ENCODE measurements at places on chromosomes 1 and 21. TPM values are rescaled to one million over a fixed set of nuclear protein-coding genes. Genes with fewer than 3 reads are reported as not detected.

Gene LCE1F
- total RNA-seq = not detected

Gene IL24
- not detected for total RNA-seq

- peaks cover 84% of the 10 kb centered on the region for H3K36me3 ChIP-seq
- no peak for DNase-seq
- no peak overlapping the region for H3K4me3 ChIP-seq
- no peaks in the 10 kb centered on the region for H3K27me3 ChIP-seq
These were observed 48.3 kb downstream of the SLC22A15 start for GRCh38 chr1:116024626-116025025.

GRCh38 chr1:26182383-26182696, 5.0 kb downstream of the CNKSR1 start:
- H3K27ac ChIP-seq = peak overlapping the region; percentile 74
- no peaks in the 10 kb centered on the region for H3K27me3 ChIP-seq
- DNase-seq = no peak
- peaks cover 40% of the 10 kb centered on the region for H3K4me1 ChIP-seq
- no peak overlapping the region for H3K4me3 ChIP-seq

DNA sequence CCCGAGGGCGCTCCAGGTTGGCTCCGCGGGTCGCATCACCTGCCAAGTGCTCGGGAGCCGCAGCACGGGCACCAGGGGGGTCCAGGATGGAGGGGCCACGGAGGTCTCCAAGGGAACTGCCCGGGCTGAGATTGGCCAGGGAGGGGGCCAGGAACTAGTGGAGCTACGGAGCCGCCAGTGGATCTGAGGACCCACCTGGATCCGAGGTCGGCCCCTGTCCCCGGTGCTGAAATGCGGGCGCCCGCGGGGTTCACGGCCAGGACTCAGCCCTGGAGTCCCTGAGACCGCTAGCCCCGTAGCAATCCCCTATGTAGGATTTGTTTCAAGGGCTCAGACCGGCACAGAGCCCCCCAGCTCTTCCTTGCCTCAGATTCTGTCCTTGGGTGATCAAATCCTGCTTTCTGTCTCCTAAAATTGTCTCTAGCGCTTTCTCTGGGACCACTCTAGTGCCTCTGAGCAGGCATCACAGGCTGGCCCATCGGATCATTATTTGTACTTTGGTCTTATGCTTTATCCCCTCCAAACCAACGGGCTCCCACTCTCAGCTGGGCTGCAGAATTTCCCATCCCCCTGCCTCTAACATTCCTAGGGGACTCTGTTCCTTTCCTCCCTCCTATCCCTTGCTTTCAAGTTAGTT, 27.3 kb downstream of the KIAA2013 start:
- DNase-seq = no peak
- H3K4me3 ChIP-seq = no peak overlapping the region
- no peak overlapping the region for H3K27ac ChIP-seq

DNA sequence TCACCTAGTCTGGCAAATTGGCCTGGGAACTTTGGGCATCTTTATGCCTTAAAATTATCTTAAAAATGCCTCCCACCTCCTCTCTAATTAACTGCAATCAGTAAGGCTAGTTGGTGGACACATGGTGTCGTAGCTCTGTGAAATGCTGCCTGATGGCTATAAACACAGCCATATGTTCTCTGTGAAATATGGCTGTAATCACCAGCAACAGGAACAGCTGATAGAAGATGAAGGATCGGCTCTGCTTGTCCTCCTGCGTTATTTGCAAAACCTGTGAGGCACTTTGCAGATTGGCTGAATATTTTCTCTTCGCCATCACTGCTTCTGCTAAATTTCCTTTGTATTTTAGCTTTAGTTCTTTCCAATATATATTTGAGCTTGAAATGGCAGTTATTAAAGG, 419.6 kb downstream of the RWDD3 start:
- no peak for DNase-seq
- no peak overlapping the region for H3K4me3 ChIP-seq
- no peaks in the 10 kb centered on the region for H3K27me3 ChIP-seq
- no peaks in the 10 kb centered on the region for H3K4me1 ChIP-seq

DNA sequence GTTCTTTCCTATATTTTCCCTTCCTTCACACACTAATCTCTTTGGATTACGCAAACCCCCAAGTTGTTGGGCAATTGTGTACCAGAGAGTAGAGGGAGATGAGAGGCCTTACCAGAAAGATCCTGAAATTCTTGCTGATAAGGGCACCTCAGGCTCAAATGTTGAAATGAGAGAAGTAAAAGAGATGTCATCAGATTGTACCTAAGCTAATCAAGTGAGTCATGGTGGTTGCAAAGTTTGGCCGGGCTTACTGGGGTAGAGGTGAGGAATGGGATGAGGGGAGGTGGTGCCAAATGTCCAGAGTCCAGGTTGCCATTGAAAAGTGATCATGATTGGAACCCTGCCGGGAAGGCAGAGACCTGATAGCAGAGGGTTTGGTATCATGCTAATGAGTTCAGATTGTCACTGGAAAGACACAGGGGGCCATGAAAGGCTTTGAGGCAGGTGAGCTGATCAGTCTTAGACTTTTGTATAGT, 43.1 kb downstream of the OPTC start:
- H3K27ac ChIP-seq = no peak overlapping the region
- H3K4me1 ChIP-seq = peaks cover 24% of the 10 kb centered on the region
- H3K36me3 ChIP-seq = no peaks in the 10 kb centered on the region
- no peak for DNase-seq

- no peaks in the 10 kb centered on the region for H3K27me3 ChIP-seq
- peaks cover 4% of the 10 kb centered on the region for H3K36me3 ChIP-seq
- no peak for DNase-seq
- H3K4me1 ChIP-seq = peaks cover 17% of the 10 kb centered on the region
- no peak overlapping the region for H3K4me3 ChIP-seq
- no peak overlapping the region for H3K27ac ChIP-seq
These were observed 55.6 kb downstream of the PLXNA2 start for GRCh38 chr1:208188607-208189006.

DNA sequence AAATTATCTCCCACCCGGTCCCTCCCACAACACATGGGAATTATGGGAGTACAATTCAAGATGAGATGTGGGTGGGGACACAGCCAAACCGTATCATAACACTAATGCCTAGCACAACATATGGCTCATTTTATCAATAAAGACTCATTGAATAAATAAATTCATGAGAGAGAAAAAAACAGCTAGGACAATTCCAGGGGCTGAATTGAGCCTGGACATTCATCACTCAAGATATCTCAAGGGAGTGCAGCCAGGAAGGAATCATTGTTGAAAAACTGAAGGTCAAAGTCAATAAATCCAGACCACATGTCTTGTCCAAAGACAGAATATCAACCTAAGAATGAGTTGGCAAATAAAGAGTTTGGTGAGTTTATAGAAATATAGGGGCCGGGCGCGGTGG, 644.1 kb downstream of the PLPP3 start:
- H3K36me3 ChIP-seq = no peaks in the 10 kb centered on the region
- DNase-seq = no peak
- H3K4me1 ChIP-seq = peaks cover 11% of the 10 kb centered on the region
- H3K27me3 ChIP-seq = no peaks in the 10 kb centered on the region
- H3K27ac ChIP-seq = no peak overlapping the region

DNA sequence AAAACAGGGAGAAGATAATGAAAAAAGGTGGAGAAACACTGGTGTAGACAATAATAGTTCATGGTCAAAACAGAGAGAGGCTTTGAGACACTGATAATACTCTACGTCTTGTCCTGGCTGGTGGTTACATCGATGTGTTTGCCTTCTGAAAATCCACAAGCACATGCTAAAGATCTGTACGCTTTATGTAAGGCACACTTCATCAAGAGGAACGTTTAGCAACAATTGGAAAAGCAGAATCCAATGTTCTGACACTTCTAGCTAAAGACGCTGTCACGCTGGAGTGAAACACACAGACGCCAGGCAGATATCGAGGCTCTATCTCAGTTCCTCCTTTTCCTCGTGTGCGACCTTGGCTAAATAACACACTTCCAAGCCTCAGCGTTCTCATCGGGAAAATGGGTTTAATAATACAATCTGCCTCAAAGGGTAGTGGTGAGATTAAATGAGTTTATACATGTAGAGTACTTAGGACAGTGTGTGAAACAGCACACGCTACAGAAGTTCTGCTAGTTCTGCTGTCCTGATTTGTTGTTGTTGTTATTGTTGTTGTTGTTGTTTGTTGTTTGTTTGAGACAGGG, 386.1 kb downstream of the SETD4 start:
- no peak overlapping the region for H3K4me3 ChIP-seq
- DNase-seq = no peak
- no peak overlapping the region for H3K27ac ChIP-seq
- no peaks in the 10 kb centered on the region for H3K36me3 ChIP-seq
